ENCODE measurements at places on chromosomes 3 and 15. TPM values are rescaled to one million over a fixed set of nuclear protein-coding genes. Genes with fewer than 3 reads are reported as not detected.

The SMCO1 gene
- total RNA-seq = not detected

The DPH6 gene
- 14.5 TPM for total RNA-seq

The ISLR2 gene
- not detected for total RNA-seq

The SEMA3B gene
- total RNA-seq = 0.87 TPM

The PLSCR2 gene
- total RNA-seq = 0.72 TPM

The OCA2 gene
- total RNA-seq = not detected

The MORC1 gene
- not detected for total RNA-seq

The EXOG gene
- 33.3 TPM for total RNA-seq

The SEMA7A gene
- total RNA-seq = 1.9 TPM

The MRPS22 gene
- 33.4 TPM for total RNA-seq

The IL12A gene
- 0.44 TPM for total RNA-seq

The CHAC1 gene
- total RNA-seq = 1.2 TPM

The GXYLT2 gene
- total RNA-seq = not detected

The TMCO5A gene
- total RNA-seq = not detected

The BTLA gene
- 24.9 TPM for total RNA-seq

The RAB6B gene
- total RNA-seq = 0.55 TPM

The NT5DC2 gene
- 5.5 TPM for total RNA-seq

The ZDHHC19 gene
- total RNA-seq = not detected

The SEMA3G gene
- total RNA-seq = 0.17 TPM

The MNS1 gene
- total RNA-seq = not detected

The AADACL2 gene
- total RNA-seq = not detected

The ZNF80 gene
- total RNA-seq = 1.1 TPM

The CLDN18 gene
- not detected for total RNA-seq

The AP3B2 gene
- total RNA-seq = 0.78 TPM

The SLC41A3 gene
- total RNA-seq = 32.5 TPM

The PLCH1 gene
- not detected for total RNA-seq

The SLC9C1 gene
- not detected for total RNA-seq

The CCDC13 gene
- 0.72 TPM for total RNA-seq

The TJP1 gene
- not detected for total RNA-seq

The NME9 gene
- 1.4 TPM for total RNA-seq

The DNASE1L3 gene
- not detected for total RNA-seq

The CD96 gene
- total RNA-seq = 215 TPM

The WDR6 gene
- total RNA-seq = 287 TPM

The SLCO2A1 gene
- not detected for total RNA-seq

The SLC2A2 gene
- total RNA-seq = not detected

The MESP1 gene
- total RNA-seq = 0.53 TPM

The EFCC1 gene
- total RNA-seq = not detected

The PYGO1 gene
- total RNA-seq = not detected

The GABRG3 gene
- total RNA-seq = not detected

The HTR3E gene
- total RNA-seq = not detected

The BCL2A1 gene
- total RNA-seq = 25.4 TPM

The SH3BP5 gene
- total RNA-seq = 55.8 TPM

The ARIH1 gene
- 210 TPM for total RNA-seq

The AMT gene
- total RNA-seq = 7.6 TPM

The TMEM212 gene
- total RNA-seq = not detected

The SCAMP5 gene
- 0.33 TPM for total RNA-seq

The CACNA1D gene
- not detected for total RNA-seq

Data from CD4-positive, alpha-beta memory T cell (primary cell).